ENCODE measurements at places on chromosomes 7 and 10.
A peak's percentile ranks its signal among the peaks of the same experiment; 100 is the strongest.

DNA sequence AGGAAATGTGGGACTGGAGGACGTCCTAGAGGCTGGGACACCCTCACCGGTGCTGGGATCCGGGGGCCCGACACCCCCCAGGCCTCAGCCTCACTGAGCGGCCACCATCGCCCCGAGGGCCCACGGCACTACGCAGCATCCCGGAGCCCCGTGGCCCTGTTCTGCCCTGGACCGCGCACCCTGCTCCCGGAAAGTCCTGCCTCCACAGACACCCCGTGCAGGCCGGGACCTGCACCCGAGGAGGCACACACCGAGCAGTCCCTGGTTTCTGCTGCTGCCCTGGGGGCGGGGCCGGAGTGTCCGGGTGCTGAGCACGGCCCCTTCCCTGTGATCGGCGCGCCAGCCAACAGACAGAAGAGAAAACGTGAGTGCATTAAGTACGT is 18.1 kb upstream of the KNDC1 start:
- DNase-seq = peak; percentile 62

GRCh38 chr7:102208826-102209225 is 77.8 kb upstream of the SH2B2 start:
- DNase-seq = peak; percentile 81

- no peak for DNase-seq
Observed at GRCh38 chr10:69504576-69505250, 53.4 kb downstream of the TSPAN15 start.

- DNase-seq = peak; percentile 26
Observed at GRCh38 chr10:35781643-35782035, 139.5 kb upstream of the FZD8 start.

DNA sequence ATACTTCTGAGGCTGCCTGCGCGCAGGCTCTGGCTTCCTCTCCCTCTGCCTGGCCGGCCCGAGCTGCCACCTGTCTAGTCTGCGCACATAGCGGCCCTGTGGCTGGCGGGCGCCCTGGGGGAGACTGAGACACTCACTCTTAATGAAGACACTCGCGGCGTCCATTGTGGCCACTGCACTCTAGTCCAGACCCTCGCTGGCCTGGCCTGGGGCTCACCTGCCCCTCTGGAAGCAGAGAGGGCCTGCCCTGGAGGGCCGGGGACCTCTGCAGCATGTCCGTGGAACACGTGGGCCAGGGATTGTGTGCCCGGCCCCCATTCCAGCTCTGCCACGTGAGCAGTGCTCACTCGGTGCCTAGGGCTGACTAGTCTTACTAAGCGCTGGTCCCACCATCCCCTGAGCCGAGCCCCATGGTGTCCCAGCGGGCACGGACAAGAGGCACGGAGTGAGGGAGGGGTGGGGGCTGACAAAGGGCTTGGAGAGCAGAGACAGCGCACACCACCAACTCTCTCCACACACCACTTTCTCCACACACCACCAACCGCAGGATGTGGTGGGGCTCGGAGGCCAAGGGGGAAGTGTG is 149.3 kb downstream of the ELFN1 start:
- no peak for DNase-seq

DNA sequence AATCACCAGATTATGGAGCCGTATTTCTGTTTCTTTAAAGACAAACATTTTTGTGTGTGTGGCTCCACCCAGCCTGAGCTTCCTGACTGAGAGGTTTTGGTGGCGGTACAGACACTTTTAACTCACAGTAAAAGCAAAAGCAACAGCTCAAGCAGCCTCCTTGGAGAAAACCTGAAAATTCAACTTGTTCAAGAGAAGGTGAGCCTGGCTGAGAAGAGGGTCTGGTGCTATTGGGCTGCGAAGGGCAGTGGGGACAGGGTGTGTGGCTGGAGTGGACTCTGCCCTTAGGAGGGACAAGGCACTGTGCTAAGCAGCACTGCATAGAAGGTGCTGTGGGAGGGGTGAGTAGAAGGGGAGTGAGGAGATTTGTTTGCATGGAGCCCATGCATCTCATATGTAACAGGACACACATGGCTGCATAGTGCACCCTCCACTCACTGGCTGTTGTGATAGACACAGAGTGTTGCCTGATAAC is at the start of gene GIMAP7:
Gene GIMAP7, plus strand, starts transcription at position 125 of the 475 bp plus-strand sequence. CDS start 5,103 bp downstream, outside the sequence.
- no peak for DNase-seq

DNA sequence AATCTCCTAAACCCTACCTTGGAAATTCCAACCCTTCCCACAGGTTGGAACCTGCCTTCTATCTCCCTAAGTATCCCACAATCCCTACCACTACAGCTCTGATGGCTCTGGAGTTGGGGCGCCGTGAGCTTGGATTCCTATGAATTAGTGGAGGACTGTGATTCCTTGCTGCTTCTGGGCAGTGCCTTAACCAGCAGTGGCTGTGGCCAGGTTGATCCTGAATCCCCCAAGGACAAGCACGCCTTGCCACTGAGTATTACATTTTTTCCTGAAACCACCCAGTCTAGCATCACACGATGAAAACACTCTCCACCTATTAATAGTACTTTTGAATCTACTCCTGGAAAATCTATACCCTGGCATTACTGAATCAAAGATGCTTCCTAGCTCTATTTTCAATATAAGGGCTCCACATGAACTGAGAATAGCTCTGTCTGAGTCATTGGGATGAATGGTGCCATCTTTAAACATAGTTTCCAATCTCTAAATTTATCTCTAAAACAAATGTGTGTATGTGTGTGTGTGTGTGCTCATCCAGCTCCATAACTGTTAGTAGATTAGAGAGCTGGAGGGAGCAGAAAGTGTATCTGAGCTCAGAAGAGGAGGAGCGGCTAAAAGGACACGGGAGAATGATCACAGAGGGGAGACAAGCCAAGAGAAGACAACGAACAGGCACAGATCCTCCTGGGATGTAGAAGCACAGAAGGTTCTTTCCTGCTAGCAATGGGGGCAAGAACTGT is 11.9 kb upstream of the INPP5F start:
- peak; percentile 62 for DNase-seq

DNA sequence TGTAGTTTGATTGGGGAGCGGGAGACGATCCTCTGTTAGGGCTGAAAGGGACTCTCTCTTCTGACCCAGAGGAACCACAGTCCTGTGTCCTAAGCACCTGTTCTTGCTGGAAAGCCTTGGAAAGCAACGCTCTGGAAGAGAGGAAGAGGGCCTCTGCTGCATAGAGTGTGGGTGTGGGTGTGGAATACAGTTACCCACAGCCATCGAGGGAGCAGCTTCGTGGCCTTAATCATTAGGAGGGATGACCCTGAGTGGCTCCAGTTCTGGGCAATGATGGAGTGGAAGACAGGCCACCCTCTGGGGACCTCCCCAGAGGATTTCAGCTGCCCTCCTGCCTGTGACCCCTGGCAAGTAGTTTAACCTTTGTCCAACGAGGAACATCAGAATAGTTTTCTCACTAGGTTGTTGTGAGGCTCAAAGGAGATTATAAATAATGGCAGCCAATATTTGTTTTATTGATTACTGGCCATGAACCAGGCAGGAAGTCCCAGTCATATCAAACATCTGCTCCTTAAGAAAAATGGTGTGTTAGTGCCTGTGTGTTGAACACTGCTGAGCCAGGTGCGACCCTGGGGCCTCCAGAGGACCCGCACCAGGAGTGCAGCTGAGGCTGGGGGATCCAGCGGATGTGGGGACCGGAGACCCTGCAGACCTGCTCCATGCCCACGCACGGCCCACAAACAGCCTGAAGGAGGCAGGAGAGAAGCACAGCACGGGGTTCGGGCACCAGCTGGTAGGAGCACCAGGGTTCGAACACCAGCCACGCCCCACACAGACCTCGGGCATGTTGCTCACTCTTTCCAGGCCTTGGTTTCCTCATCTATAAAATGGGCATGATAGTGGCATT is 35.6 kb downstream of the FAM241B start:
- DNase-seq = no peak

DNA sequence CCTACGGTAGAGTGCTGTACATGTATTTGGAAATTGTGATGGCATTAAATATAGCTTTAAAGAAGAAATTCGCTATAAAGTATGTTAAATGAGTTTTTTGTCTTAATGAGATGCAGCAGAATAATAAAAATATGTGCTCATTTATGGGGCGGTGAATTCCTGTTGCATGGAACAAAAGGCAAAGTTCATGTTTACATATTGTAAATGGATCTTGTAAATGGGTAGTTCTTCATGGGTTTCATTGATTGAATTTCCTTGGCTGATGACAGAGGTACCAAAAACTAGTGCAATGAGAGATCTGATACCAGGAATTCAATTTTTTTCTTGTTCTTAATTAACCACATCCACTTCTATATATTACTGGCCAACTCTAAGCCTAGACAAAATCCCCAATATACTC is 284.2 kb downstream of the SUGCT start:
- DNase-seq = no peak

DNA sequence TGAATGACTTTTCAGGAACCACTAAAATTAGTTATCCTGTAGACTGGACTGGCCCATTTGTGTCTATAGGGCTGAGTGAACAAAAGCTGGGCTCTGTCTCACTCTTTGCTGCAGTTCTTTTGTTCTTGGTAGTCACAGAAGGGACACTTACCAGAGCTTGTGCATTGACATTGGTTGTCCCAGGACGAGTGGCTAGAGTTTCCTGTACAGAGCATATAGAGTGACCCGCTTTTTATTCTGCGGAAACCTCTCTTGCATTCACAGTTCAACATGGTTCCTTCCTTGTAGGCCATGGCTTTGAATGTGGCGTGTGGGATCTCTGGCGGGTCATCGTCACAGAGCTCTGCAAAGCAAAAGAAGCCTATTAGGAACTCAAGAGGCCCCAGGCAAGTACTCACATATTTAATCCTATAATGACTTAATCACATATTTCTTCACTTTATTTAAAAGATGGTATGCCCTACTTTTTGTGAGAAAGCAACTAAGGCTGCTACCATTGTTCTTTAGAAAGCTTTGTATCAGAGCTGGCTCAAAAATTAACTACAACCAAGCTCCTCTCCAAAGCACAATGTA is 36.4 kb downstream of the IL2RA start:
- no peak for DNase-seq

GRCh38 chr7:96090756-96091155 is 231.1 kb downstream of the SLC25A13 start:
- DNase-seq = no peak

- no peak for DNase-seq
Observed at GRCh38 chr7:151017953-151018420, 6.3 kb downstream of the ATG9B start.

- no peak for DNase-seq
Observed at GRCh38 chr10:1150638-1150955, 94.4 kb downstream of the WDR37 start.

- no peak for DNase-seq
Observed at GRCh38 chr7:34787586-34787985, 129.6 kb downstream of the NPSR1 start.

- DNase-seq = no peak
Observed at GRCh38 chr10:121947343-121948330, 19.8 kb upstream of the ATE1 start.

GRCh38 chr7:159218607-159219006 is 73.9 kb upstream of the VIPR2 start:
- DNase-seq = no peak

GRCh38 chr7:102424129-102424551 is 9.2 kb upstream of the ORAI2 start:
- DNase-seq = peak; percentile 66

All from kidney (tissue), 22 donors.